ENCODE measurements at places on chromosomes 12 and 14.
A peak's percentile ranks its signal among the peaks of the same experiment; 100 is the strongest.

GRCh38 chr14:85529803-85530574 lies at the start of gene FLRT2:
FLRT2 (plus strand) TSS chr14:85530144; CDS start chr14:85621515, 91,371 bp downstream.
- DNase-seq, result peak; percentile 86

GRCh38 chr12:50734409-50735263 lies 29.3 kb upstream of the ATF1 start:
- peak; percentile 28 for DNase-seq

DNA sequence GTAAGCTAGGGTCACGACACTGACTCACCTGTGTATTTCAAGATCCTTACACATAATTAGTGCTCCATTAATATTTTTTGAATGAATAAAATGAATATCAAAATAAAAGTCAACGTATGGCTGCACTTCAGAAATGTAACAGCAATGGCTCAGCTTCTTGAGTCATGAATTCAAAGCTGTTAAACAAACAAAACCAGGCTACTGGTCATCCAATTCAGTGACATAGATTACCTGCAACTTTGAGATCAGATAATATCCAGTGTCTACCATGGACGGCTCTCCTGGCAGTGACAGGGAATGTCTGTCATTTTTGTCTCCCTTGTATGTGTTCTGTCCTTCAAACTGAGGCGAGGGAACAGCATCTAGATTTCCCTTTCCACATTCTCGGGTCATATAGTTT lies 225.6 kb downstream of the EFCAB11 start:
- DNase-seq, result no peak

DNA sequence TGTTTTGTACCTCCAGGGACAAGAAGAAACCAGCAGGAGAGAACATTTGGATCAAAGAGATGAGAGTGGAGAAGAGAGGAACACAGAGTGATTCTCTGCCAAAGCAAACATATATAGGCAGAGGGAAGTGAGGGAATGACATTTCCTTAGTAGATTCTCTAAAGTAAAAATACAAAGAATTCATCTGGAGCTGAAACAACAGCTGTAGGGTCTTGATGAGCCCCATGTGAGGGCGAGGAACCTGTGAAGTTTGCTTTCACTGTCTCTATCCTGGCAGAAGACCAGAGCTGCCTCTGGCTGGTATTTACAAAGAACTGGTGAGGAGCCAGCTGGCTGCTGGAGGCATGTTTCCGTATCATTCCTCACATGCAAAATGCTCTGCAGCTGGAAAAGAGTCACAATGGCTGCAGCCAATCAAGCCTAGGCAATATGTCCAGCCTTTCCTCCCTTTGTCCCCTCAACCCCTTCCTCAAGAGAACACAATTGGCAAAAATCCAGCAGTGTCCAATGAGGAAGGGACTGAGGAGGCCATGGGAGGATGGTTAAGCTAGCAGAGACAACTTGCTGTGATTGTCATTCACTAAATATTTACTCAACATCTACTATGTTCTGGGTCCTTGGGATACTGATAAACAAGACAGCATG lies 122.5 kb downstream of the PHLDA1 start:
- DNase-seq, result peak; percentile 92

DNA sequence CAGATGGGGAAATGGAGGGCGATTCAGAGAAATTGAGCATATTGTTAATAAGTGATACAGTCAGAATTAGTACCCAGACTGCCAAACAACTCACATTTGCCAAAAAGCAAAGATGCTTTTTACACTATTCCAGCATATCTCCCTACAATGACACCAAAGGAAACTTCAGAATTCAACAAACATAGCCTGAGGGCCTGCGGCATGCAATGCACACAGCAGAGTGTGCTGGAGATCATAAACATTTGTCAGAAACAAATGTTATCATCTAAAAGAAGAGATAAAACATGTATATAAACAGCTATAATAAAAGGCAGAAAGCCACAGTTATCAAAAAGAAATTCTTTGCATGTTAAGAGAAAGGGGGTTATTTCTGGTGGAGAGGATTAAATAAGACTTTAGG lies 20.1 kb upstream of the GARIN6 start:
- DNase-seq, result no peak

DNA sequence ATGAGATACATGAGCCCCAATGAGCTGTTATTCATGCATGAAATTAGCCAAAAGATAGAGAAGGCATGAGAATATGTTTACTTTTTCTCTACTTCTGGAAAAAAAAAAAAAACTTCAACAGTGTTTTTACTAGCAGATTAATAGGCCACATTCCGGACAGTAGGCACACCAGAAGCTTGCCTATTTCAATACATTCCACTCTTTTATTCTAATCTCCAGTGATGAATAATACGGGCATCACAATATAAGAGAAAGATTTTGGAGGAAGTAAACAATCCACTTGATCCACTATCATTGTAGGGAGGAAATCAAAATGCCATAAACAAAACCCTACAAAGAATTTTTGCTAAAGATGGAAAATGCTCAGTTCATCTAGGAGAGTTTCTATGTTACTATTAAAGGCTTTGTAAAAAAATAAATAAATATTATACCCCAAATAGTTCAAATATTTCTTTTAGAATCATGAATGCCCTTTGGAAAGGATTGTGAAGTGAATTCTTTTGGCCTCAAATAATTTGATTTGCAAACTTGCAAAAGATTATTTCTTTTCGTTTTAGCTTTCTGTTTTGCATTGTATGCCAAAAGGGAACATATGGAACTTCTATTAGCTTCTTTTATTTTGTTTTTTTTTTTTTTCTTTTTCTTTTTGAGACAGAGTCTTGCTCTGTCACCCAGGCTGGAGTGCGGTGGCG lies 232.6 kb downstream of the EPS8 start:
- DNase-seq, result no peak

GRCh38 chr12:19398376-19399363 lies 40.6 kb upstream of the AEBP2 start:
- DNase-seq, result no peak

- no peak for DNase-seq
Observed at GRCh38 chr12:131528144-131528543, 182.7 kb upstream of the SFSWAP start.

- peak; percentile 84 for DNase-seq
Observed at GRCh38 chr14:68589447-68590200, 203.2 kb downstream of the ZFP36L1 start.

GRCh38 chr14:35155962-35156361 lies 33.6 kb downstream of the PRORP start:
- no peak for DNase-seq

DNA sequence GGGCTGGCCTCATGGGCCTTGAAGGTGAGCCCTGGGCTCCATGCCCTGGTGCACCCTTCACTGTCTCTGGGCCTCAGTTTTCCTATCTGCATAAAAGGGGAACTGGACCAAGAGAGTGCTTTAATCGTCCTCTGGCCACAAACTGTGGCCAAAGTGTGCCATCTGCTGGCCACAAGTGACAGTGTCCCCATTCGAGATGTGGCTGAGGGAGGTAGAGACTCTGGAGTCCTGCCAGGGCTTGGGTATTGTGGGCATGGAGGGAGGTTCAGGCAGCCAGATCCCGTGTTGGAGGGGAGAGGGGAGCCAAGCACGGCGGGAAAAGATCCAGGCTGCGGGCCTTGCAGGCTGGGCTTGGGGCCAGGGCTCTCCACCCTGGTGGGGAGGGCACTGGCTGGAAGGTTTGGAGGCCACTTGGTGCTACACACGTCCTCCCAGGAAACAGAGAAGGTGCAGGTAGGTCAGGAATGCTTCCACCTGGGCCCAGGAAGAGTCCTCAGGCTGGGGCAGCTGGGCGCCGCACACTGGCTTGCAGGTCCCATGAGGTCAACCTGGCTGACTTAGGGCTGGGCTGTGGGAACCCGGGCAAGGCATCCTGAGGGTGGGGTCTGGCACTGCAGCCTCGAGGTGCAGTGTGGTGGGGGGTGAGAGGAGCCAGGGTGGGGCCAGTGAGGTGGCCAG lies 7.3 kb upstream of the KIF26A start:
- DNase-seq, result peak; percentile 46

GRCh38 chr12:14878488-14878887 lies 7.2 kb downstream of the MGP start:
- no peak for DNase-seq

GRCh38 chr14:34714320-34715126 lies at the start of gene CFL2:
CFL2 (minus strand) TSS chr14:34714593; CDS start chr14:34714540, 53 bp downstream.
- DNase-seq, result peak; percentile 90

DNA sequence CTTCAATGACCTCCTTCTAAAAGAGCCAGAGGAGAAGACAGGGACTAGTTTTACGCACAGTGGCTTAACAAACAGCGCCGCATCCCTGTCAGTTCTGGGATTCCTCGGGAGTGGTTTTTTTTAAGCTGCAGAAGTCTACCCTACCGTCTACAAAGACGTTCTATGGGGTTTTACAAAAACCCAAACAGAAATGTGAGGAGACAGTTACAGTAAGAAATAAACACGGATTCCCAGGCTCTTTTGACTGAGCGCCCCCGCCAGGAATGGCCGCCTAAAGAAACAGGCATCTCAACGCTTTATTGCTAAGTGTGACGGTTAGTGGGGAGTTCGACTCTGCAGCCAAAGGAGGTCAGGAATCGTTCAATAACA lies 484 bp downstream of the ALKBH1 start:
- DNase-seq, result peak; percentile 26

GRCh38 chr12:124655698-124656516 lies 88.5 kb upstream of the NCOR2 start:
- DNase-seq, result peak; percentile 95

DNA sequence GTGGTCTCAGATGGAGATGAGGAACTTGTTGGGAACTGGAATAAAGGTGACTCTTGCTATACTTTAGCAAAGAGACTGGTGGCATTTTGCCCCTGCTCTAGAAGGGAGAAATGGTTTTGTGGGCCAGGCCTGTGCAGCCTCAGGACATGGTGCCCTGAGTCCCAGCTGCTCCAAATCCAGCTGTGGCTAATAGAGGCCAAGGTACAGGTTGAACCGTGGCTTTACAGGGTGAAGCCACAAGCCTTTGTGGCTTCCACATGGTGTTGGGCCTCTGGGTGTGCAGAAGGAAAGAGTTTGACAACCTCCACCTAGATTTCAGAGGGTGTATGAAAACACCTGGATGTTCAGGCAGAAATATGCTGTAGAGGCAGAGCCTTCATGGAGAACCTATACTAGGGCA lies 586.0 kb downstream of the FLRT2 start:
- DNase-seq, result no peak

DNA sequence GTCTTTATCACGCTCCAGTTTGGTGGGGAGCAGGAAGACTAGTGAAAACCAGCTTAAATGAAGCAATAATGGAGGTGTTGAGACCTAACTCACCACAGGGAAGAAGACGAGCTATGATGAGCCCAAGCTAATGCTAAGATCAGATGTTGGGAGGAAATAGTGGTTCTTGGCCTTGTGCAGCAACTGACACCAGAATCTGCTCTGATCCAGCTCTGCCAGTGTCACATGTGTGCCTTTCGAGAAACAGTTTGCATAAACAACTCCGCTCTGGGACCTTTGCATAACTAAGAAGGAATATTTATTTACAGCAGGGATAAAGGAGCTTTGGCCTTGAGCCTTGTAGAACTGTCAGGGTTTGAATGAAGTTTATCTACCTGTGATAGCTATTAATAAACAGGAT lies 369.4 kb upstream of the CCDC196 start:
- DNase-seq, result no peak

- no peak for DNase-seq
Observed at GRCh38 chr12:47964106-47964728, 821 bp downstream of the TMEM106C start.

DNA sequence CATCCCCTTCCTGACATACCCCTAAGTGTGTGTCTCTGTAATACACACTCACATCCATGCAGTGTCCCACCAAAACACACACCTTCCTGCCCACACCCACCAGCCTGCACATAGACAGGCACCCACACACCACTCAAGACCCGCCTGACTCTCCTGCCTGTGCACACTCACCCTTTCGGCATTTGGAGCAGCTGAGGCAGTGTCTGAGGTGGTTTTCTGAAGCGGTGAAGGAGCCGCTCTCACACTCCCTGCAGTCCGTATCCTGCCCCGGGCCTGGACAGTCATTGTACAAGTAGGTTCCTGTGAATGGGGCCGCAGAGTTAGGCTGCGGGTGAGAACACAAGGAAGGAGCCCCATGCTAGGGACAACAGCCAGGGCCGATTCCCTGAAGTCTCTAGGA lies 8.3 kb downstream of the TNFRSF1A start:
- no peak for DNase-seq

GRCh38 chr12:24307716-24308335 lies 358.4 kb upstream of the SOX5 start:
- DNase-seq, result no peak

GRCh38 chr14:91977884-91978283 lies 30.4 kb upstream of the FBLN5 start:
- no peak for DNase-seq

DNA sequence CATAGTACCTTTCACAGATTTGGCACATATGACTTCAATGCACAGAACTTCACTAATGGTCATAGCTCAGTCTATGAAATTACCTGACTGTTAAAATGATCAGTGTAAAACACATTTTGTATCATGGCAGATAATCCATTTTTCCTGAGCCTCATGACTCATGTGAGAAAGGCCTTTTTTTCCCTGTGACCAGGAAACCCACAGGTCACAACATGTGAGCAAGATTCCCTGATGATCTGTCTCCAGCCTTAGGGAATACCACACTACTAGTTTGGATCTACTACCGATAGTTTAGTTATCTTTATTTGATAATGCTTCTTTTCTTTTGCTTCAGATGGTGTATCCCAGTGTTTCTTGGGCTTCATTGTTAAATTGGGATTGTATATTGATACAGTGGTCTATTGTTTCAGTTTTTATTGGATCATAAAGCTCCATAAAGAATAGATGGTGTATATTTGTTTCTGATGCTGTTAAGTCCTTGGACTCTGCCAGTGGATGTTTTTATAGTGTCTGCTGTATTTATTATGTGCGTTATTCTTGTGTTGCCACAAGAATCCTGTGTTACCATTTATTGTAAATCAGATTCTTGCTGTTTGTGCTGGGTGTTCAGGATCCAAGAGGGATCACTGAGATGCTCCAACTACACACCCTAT lies 248.7 kb upstream of the PELI2 start:
- DNase-seq, result no peak

DNA sequence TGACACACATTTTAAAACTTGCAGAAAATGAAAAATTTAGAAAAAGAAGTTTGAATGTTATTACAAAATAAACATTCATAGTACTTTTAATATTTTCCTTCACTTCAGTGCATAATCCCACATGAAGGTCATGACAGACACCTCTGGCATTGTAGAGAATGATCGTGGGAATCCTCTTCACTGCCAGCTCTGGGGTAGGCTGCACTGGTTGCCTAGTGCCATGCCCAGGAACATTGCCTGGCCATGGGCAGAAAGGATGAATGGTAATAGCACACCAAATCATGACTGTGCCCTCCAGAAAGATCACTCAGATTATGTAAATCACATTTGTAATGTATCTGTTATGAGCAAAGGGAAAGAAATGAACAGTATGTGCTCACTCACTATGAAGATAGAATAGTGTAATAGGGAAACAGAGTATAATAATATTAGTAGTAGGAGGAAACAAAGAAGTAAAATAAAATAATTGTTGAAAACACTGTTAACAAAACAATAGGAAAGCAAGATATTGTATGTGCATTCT lies 161.6 kb downstream of the PLCZ1 start:
- no peak for DNase-seq

- DNase-seq, result peak; percentile 86
Observed at GRCh38 chr12:53048033-53048779, 1.7 kb upstream of the TNS2 start.

GRCh38 chr12:32257695-32258496 lies 141.5 kb upstream of the FGD4 start:
- no peak for DNase-seq

- no peak for DNase-seq
Observed at GRCh38 chr12:2719392-2719791, 75.4 kb upstream of the FKBP4 start.
